ENCODE measurements at places on chromosomes 2 and 18. TPM values are rescaled to one million over a fixed set of nuclear protein-coding genes. Genes with fewer than 3 reads are reported as not detected.
A peak's percentile ranks its signal among the peaks of the same experiment; 100 is the strongest.

DNA sequence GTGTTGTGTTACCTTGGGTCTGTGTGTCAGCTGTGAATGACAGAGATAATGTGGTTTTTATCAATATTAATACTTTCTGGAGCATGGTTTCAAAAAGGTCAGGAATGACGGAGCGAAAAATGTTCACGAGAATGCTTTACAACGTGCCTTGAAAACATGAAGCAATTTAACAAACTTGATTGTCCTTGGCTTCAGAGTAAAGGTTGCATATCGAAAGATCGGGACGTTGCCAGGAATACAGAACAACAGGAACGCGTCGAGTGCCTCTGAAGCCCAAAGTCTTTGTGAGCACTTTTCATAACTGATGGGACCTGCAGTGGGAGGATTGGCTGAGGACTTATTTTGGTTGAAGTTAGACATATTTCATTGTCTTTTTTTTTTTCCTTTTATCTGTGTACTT is 206.1 kb downstream of the ZNF407 start:
- no peaks in the 10 kb centered on the region for H3K36me3 ChIP-seq
- no peak overlapping the region for H3K4me3 ChIP-seq
- no peaks in the 10 kb centered on the region for H3K27me3 ChIP-seq

The TNFRSF11A gene
- not detected for total RNA-seq

The RUFY4 gene
- total RNA-seq = not detected

GRCh38 chr18:23972453-23972852 is 42.1 kb upstream of the TTC39C start:
- H3K4me1 ChIP-seq = no peaks in the 10 kb centered on the region
- no peaks in the 10 kb centered on the region for H3K36me3 ChIP-seq
- no peak overlapping the region for H3K27ac ChIP-seq
- DNase-seq = no peak
- no peak overlapping the region for H3K4me3 ChIP-seq

- H3K27me3 ChIP-seq = peaks cover 2% of the 10 kb centered on the region
- H3K27ac ChIP-seq = no peak overlapping the region
- H3K4me3 ChIP-seq = no peak overlapping the region
- no peaks in the 10 kb centered on the region for H3K36me3 ChIP-seq
- no peaks in the 10 kb centered on the region for H3K4me1 ChIP-seq
Measured at GRCh38 chr2:86260978-86261377, 61.7 kb downstream of the MRPL35 start.

GRCh38 chr2:240465765-240466578 is 30.5 kb downstream of the GPC1 start:
- no peak overlapping the region for H3K4me3 ChIP-seq
- H3K27ac ChIP-seq = no peak overlapping the region
- H3K36me3 ChIP-seq = no peaks in the 10 kb centered on the region
- DNase-seq = no peak

The SETBP1 gene
- total RNA-seq = 69.3 TPM

DNA sequence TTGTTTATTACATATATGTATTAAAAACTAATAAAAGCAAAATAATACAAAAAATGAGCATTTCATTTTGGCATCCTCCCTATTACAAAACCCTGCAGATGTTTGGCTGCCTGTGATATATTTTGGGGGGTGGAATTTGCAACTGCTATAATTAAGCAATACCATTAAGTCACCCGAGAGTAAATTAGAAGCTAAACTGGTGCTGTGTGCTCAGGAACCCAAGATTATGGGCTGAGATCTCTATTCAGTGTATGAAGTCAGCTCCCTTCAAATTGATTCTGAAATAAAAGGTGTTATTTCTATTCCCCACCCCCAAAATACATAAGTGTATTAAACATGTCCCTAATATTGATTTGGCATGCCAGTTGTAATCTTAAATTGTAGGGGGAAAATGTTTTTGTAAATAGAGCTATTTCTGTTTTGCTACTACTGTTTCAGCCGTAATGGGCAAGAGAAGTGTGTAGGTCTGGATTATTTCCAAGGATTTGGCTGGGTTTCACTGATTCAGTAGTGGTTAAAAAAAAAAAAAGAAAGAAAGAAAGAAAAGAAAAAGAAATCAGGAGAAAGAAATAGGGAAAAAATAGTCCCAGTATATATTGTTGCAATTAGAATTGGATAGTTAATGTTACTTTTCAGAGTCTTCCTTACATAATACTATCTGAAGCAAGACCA is 110.9 kb downstream of the SS18 start:
- H3K27me3 ChIP-seq = peaks cover 4% of the 10 kb centered on the region
- DNase-seq = no peak
- H3K4me1 ChIP-seq = peaks cover 8% of the 10 kb centered on the region

DNA sequence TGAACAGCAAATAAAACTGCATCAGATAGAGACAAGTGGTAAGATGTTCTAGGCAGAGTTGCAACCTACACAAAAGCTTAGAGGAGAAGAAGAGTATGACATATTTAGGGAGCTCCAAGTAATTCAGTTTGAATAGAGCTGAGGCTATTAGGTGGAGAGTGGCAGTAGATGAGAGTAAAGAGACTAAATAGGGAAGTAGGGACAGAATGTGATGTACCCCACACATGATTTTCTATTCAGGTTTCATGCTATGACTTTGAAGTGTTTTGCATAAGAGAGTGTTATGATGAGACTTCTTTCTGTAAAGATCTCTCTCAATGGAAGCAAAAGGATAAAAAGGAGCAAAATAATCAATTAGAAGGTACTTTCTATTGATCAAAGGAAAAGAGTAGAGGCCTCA is 206.8 kb upstream of the ERBB4 start:
- no peak overlapping the region for H3K27ac ChIP-seq
- no peaks in the 10 kb centered on the region for H3K4me1 ChIP-seq
- H3K27me3 ChIP-seq = peaks cover 10% of the 10 kb centered on the region

GRCh38 chr2:99597616-99598015 is 107.8 kb upstream of the REV1 start:
- H3K4me3 ChIP-seq = no peak overlapping the region
- DNase-seq = no peak
- peaks cover 24% of the 10 kb centered on the region for H3K4me1 ChIP-seq
- H3K27me3 ChIP-seq = no peaks in the 10 kb centered on the region

- peaks cover 15% of the 10 kb centered on the region for H3K4me1 ChIP-seq
- no peak overlapping the region for H3K4me3 ChIP-seq
- DNase-seq = peak; percentile 93
- H3K27me3 ChIP-seq = peaks cover 15% of the 10 kb centered on the region
- H3K36me3 ChIP-seq = no peaks in the 10 kb centered on the region
- H3K27ac ChIP-seq = no peak overlapping the region
Measured at GRCh38 chr2:20378891-20379519, 28.4 kb upstream of the PUM2 start.

- H3K4me1 ChIP-seq = peaks cover 7% of the 10 kb centered on the region
- peaks cover 4% of the 10 kb centered on the region for H3K27me3 ChIP-seq
- H3K27ac ChIP-seq = no peak overlapping the region
- H3K36me3 ChIP-seq = no peaks in the 10 kb centered on the region
- peak; percentile 66 for DNase-seq
Measured at GRCh38 chr2:131038258-131039100, 54.8 kb downstream of the FAM168B start.

DNA sequence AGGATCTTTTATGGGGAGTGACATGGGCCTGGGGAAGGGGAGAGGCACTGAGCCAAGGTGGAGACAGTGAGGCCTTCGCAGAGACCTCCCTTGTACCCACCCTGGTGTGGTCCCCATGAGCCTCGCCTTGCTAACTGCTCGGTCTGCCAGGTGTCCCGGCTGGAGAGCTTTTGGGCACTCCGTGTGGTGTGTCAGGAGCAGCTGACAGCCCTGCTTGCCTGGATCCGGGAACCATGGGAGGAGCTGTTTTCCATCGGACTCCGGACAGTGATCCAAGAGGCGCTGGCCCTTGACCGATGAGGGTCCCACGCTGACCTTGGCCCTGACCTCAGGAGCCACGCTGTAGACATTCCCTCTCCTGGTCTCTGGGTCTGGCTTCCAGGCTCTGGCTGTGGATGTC is 11.5 kb upstream of the SLC4A3 start:
- peaks cover 17% of the 10 kb centered on the region for H3K36me3 ChIP-seq
- H3K27me3 ChIP-seq = no peaks in the 10 kb centered on the region
- H3K27ac ChIP-seq = no peak overlapping the region
- H3K4me3 ChIP-seq = no peak overlapping the region

DNA sequence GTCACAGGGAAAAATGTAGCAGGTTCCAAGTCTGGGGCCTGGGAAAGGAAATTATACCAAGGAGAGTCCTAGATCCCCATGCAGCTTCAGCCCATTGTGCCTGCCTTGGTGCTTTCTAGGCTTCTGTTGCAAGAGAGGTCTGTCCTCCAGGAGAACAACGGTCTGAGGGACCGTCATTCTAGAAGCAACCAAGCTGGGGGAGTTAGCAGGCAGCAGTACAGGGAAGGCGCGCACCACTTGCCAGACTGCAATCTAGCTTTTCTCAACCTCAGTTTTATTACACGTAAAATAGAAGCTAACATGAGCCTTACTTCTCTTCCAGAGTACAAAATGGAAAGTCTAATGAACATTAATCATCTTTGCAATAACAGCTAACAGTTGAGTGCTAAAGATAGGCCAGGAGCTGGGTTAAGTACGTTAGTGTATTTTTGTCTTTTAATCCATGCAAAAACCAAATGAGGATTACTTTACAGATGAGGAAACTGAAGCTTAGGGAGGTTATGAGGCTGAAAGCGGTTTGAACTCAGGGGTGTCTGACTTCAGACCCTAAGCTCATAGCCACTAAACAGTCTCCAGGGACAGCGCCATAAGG is 1.9 kb downstream of the TCF23 start:
- H3K27me3 ChIP-seq = peaks cover 8% of the 10 kb centered on the region
- no peak for DNase-seq
- H3K4me3 ChIP-seq = no peak overlapping the region
- H3K36me3 ChIP-seq = no peaks in the 10 kb centered on the region

Measured in osteocyte (in vitro differentiated cells).